ENCODE measurements at places on chromosomes 2 and 18. TPM values are rescaled to one million over a fixed set of nuclear protein-coding genes. Genes with fewer than 3 reads are reported as not detected.

Gene BCL11A
- 32.0 TPM for total RNA-seq

GRCh38 chr2:98473995-98474780, 29.5 kb downstream of the INPP4A start:
- no peak for DNase-seq

DNA sequence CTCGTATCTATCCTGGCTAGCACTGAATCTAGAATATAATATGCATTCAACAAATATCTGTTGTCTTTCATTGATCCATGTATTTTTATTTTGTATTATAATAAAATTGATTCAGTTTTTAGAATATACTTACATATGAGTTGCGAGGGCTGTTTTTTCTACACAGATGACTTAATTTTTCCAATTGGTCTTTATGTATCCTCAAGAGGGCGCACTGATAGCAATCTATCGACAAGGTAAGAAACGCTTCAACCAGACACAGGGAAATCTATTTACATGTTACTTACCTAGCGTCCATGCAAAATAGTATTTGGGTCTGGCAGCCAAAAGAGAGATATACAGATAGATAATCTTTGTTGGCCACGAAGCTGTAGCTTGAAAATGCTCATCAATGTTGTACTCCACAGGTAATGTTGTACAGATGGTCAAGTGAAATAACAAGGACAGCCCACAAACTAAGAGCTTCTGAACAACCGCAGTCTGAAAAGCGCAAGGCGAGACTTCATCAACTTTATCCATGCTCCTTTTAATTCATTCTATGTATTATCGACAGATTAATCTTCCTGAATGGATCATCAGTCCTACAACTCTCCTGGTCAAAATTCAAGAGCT, 35.5 kb upstream of the KIDINS220 start:
- DNase-seq, result peak; percentile 54

- DNase-seq, result no peak
Observed at GRCh38 chr2:120878970-120879369, 143.3 kb downstream of the GLI2 start.

DNA sequence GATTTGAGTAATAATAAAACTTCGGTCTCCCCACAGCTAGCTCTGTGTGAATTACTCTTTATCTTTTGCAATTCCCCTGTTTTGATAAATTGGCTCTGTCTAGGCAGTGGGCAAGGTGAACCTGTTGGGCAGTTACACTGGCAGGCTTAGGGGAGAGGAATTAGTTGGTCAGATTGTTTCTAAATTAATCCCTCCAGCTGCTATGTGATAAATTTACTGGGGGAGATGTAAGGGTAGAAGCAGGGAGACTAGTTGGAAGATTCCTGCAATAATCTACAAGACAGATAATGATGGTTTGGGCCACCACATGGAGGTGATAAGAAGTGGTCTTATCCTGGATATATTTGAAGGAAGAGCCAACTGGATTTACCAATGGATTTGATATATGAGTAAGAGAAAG, 118.5 kb upstream of the TACR1 start:
- no peak for DNase-seq

- DNase-seq, result no peak
Observed at GRCh38 chr2:106868275-106868674, 17.7 kb downstream of the ST6GAL2 start.
